ENCODE measurements at places on chromosomes 1 and 21. TPM values are rescaled to one million over a fixed set of nuclear protein-coding genes. Genes with fewer than 3 reads are reported as not detected.

Gene SLFNL1
- under 0.01 TPM for total RNA-seq

Gene PRDM16
- total RNA-seq, result 2.0 TPM

Gene TFAP2E
- total RNA-seq, result 0.49 TPM

Gene RGSL1
- total RNA-seq, result not detected

Gene MX2
- total RNA-seq, result 0.35 TPM

Gene FYB2
- total RNA-seq, result not detected

Gene MATN1
- not detected for total RNA-seq

Gene KIF21B
- 0.56 TPM for total RNA-seq

Gene SLAMF1
- total RNA-seq, result not detected

Gene TSPAN1
- total RNA-seq, result 37.5 TPM

Gene RSPO1
- total RNA-seq, result not detected

Gene UBE2Q1
- total RNA-seq, result 18.0 TPM

Gene LCA5L
- total RNA-seq, result 0.42 TPM

Gene SYT6
- total RNA-seq, result not detected

Gene SPRR2G
- total RNA-seq, result not detected

Gene PRKACB
- 12.3 TPM for total RNA-seq

Gene COQ8A
- total RNA-seq, result 4.7 TPM

Gene GSTM5
- not detected for total RNA-seq

Gene GPR37L1
- total RNA-seq, result 0.07 TPM

Gene CYP4A11
- total RNA-seq, result not detected

Gene ASTN1
- not detected for total RNA-seq

Gene GPR52
- total RNA-seq, result 0.21 TPM

Gene ADAMTS1
- 35.0 TPM for total RNA-seq

Gene FOXD3
- total RNA-seq, result not detected

Gene RNU1-2
- total RNA-seq, result under 0.01 TPM

Gene TSSK3
- total RNA-seq, result not detected

Gene PLXNA2
- 23.6 TPM for total RNA-seq

Gene CHI3L2
- not detected for total RNA-seq

Gene PAPPA2
- 0.05 TPM for total RNA-seq

Gene LIX1L
- total RNA-seq, result 11.7 TPM

Gene GPATCH3
- 21.1 TPM for total RNA-seq

Gene CHI3L1
- 0.09 TPM for total RNA-seq

Gene LRRC71
- total RNA-seq, result not detected

Gene EPHB2
- 31.2 TPM for total RNA-seq

Gene CHIA
- not detected for total RNA-seq

Gene SLC45A1
- total RNA-seq, result 0.14 TPM

Gene PTPN7
- total RNA-seq, result not detected

Gene GTF2B
- 30.0 TPM for total RNA-seq

Gene CNR2
- not detected for total RNA-seq

Gene WNT2B
- 0.65 TPM for total RNA-seq

Gene LAMTOR5
- total RNA-seq, result 145 TPM

Gene CD1B
- total RNA-seq, result not detected

Gene RCSD1
- not detected for total RNA-seq

Gene IGSF3
- total RNA-seq, result 61.4 TPM

Gene PCNX2
- 12.2 TPM for total RNA-seq

Gene MPL
- total RNA-seq, result not detected

Gene BMP8B
- under 0.01 TPM for total RNA-seq

Gene SPATA45
- not detected for total RNA-seq

Gene SYDE2
- total RNA-seq, result 4.2 TPM

Gene GBP6
- total RNA-seq, result 75.2 TPM
